ENCODE measurements at places on chromosomes 11 and 22.

GRCh38 chr11:58616594-58616993 lies 5.9 kb upstream of the CNTF start:
- no peak for DNase-seq

DNA sequence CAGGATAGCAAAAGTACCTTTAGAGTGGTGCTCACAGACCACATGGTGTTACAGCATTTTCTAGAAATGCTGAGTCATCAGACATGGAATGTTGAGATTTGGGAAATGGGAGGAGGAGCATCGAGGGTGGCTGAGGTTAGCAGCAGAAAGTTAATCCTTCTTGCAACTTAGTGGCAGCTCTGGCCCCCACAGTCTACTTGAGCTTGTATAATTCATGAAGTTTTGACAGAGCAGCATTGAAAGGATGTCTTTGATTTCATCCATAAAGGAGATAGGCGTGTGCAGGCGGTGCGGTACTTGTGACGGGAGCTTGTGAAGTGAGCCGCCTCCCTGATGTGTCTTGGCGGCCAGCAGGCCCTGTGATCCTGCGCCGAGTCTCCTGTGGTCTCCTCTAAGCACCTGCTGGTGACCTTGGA lies 330.5 kb downstream of the TBC1D22A start:
- DNase-seq: no peak

DNA sequence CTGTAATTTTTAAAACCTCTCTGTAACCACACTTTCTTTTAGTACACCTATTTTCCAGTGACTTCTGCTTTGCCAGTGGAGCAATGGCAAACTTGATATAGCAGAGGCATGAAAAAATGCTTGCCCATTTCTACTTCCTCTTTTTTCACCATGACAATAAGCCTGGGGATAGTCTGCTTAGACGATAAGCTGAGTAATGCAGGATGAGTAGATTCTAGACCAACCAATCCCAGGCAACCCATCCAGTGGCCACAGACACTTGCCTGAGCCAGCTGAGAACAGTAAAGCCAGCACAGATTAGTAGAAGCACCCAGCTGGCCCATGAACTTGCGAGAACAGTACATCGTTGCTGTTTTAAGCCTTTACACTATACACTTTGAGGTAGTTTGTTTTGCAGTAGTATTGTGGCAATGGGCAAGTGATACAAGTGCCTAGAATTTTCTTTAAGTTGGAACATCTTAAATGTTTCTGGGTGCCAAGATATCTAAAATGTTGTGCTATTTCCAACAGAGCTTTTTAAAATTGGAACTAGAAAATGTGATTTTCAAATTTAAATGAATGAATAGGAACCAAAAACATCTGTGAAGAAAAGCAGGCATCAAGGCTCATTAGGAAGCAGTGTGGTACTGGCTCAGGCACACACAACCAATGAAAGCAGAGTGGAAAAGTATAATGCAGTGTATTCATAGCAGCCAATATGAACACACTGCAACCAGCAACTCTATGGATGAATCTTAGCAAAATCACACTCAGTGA lies 37.7 kb downstream of the DDI1 start:
- no peak for DNase-seq

- no peak for DNase-seq
These were observed 41.3 kb upstream of the MN1 start for GRCh38 chr22:27842669-27843431.

DNA sequence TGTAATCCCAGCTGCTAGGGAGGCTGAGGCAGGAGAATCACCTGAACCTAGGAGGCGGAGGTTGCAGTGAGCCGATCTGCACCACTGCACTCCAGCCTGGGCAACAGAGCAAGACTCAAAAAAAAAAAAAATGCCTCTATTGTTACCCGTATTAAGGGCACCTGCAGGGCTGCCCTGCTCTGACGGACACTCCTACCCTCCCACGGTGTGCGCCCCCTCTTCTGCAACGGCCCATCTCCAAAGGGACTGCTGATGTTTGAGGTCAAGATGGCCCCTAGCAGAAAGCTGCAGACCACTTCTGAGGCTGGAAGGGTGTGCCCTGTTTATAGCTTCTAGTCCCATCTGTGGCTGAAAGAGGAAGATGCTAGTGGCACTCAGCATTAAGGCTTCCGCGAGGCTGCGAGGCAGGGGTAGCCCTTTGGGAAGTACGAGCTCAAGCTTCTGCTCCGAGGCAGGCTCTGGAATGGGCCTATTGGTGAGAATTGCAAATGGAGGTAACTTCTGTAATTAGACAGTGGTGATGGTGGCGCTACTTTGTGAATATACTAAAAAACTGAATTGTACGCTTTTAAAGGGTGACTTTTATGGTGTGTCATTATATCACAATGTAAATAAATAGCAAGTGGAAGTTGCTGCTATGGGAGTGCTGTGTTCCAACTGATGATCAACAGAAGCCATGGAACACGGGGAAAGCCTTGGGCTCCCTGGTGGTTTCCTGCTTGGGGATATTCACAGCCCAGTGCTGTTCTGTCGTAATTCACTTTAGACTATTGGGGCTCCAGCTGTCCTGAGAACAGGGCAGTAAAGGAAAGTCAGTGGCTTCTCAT lies 24.3 kb downstream of the ARFGAP2 start:
- DNase-seq: no peak

DNA sequence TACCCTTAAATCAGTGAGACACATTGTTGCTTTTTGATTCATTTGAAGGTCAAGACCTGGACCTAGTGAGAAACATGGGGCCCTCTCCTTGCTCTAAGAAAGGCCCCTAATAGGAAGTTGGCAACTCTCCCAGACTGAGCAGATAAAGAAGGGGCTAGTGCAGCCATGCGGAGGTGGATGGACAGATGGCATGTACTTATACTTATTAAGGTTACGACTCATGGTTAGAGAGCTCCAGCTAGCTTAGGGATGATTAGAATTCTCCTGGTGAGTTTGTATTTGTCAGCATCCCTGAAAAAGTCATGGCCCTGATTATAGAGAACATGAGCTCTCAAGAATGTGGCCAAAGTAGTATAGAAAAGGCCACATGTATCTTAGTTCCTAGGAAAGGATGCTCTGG lies 112.1 kb upstream of the BDNF start:
- DNase-seq: no peak

GRCh38 chr22:38762551-38762983 lies 6.8 kb upstream of the SUN2 start:
- no peak for DNase-seq

DNA sequence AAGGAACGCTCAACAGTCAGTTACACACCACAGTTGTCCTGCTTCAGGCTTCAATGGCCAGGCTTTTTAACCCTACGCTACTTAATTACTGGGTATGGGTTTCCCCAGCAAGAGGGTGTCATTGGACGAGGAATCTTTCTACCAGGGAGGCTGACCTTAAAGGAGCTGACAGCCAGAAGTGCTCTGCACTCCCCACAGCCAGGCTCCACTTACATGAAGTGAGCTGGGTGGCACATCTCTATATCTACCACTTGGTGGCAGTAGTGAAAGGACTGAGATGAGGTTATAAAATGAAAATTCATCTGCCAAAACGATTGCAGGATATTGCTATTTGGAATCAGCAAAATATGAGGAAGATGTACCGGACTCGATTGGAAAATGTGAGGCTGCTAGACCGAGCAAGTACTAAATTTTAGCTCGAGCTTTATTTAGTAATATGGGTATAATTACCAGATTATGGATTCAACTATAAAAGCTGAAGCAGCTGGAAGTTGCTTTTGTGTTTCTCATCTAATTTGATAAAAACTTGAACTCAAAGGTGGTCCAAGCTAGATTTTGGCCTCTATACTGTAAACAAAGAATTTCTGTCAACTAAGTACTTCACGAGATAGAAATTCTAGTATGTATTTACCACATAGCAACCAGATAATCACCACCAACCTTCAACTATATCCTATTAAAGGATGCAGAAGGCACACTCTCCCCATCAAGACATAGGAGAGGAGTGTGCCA lies 53.9 kb upstream of the CEP126 start:
- DNase-seq: no peak

GRCh38 chr11:79414041-79414440 lies 26.8 kb downstream of the TENM4 start:
- DNase-seq: no peak

DNA sequence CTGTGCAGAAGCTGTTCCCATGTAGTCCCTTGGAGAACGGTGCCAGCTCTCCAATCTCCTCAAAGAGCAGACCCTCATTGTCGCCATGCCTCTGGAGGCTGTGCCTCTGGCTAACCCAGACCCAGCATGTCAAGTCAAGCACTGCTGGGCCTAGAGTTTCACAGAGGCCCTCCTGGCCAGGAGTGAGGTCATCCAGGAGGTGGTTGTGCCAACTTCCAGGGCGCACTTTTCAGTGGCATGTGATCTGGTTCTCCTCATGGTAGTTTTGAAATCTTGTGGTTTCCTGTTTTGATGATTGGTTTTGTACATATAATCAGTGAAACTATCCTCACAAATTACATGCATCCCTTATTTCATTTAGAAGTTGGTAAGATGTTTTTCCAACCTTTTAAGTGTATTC lies 78.9 kb downstream of the PPFIBP2 start:
- no peak for DNase-seq

GRCh38 chr11:72353861-72354260 lies 80.5 kb downstream of the CLPB start:
- DNase-seq: no peak

- no peak for DNase-seq
These were observed 953.2 kb downstream of the OPCML start for GRCh38 chr11:132579136-132579535.

DNA sequence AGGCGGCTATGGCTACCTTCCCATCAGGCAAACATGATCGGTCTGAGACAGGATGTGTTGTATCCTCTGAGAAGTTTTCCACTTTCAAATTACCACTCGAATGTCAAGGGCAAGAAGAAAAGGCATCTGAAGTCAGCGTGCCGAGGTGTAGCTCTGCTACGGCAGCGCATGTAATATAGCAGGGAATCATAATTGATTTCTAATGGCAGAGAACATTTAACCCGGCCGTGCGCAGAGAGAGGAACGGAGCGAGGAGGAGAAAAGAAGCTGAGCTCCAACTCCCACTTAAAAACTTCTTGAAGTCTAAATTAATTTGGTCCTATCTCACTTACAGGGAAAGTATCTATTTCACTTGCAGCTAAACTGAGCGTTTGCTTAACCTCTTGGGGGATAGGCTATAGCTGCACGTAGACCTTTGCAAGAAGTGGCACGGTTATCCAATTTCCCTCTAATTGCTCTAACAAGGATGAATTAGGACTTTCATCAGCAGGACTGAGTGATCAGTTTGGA lies 137.3 kb upstream of the KIRREL3 start:
- no peak for DNase-seq

- DNase-seq: no peak
These were observed 10.8 kb downstream of the C11orf24 start for GRCh38 chr11:68261006-68261405.

- no peak for DNase-seq
These were observed 272 bp downstream of the DIXDC1 start for GRCh38 chr11:111937461-111937769.

DNA sequence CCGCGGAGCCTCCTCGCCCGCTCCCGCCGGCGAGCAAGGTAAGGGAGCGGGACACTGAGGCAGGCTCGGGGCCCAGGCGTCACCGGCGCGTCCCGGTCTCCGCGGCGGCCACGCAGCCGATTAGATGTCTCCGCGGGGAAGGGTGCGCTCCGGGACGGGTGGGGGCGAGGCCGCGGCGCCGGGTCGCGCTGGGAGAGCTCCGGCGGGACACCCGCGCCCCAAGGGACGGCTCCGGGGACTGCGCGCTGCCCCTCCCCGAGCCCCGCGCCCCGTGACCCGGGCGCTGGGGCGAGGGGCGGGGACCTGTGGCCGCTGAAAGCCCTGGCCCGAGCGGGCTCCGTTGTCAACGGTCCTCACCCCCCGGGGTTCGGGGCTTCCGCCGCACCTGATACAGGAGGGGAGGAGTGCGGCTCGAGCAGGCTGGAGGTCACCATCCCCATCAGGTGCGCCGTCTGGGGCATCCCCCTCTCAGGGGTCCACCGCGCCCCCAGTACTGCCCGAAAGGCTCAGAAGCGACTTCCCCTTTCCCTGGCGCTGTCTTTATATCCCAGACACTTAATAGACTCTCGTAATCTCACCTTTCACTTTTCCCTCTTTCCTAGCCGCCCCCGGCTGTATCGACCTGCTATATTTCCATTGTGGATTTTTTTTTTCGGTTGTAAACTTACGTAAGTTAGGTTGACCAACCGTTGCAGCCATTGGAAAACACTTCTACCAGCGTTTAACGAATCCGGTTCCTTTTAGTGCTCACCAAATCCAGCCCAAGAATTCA lies 573 bp downstream of the PPFIA1 start:
- DNase-seq: no peak

DNA sequence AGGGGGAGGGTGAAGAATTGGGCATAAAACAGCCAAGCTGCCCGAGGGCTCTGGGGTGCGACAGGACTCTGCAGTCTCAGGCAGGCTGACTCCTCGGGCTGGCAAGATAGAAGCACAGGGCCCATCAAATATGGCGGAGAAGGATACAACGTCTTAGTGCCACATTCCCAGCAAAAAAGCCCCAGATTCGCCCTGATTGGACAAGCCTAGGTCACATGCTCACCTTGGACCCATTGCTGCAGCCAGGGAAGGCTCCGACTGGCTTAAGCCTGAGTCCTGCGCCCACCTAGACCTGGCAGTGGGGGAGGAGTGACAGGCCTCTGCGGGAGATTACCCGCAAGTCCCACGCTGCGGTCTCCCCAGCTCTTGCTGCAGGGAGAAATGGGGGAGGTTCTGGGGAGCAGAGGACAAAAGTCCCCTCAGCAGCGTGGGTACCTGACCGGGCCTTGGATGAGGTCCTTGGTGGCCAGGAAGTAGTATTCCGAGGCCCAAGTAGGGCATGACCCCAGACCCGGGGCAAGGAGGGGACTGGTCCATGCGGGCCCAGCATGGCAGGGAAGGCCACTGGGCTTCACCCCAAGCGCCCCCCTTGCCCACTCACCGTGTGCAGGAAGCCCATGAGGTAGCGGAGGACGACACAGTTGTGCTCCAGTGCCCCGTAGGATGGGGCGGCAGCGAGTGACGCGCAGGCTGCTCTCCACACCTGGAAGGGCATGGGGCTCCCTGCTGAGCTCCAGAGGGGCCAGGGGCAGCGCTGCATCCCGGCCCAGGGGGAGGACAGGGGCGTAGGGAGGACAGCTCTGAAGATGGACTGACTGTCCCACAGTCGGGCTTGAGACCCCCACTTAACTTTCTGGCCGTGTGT lies 113.0 kb downstream of the ARHGAP8 start:
- DNase-seq: no peak

DNA sequence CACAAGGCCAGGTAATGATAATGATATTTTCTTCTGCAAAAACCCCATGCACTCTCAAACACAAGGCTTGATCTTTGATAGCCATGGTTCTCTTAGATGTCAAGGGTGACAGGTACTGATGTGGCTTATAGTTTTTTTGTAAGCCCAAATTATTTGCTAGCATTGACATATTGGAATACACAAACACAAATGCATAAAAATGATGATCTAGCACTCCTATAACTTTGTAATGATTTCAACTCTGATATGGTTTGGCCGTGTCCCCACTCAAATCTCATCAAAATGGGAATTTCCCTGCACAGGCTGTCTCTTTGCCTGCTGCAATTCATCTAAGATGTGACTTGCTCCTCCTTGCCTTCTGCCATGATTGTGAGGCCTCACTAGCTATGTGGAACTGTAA lies 572.5 kb upstream of the CCDC90B start:
- DNase-seq: no peak

- no peak for DNase-seq
These were observed 27.5 kb upstream of the FLI1 start for GRCh38 chr11:128666397-128666796.

- no peak for DNase-seq
These were observed 129.7 kb downstream of the ARHGAP42 start for GRCh38 chr11:100816823-100817222.

GRCh38 chr11:132062031-132062430 lies 691.6 kb downstream of the NTM start:
- no peak for DNase-seq

Data from stimulated activated CD4-positive, alpha-beta T cell treated with anti-CD3 and anti-CD28 coated beads, Interleukin-1b, Interleukin-23, amount 100 ng/mL, for 1 hour (primary cell).